ENCODE measurements at places on chromosomes 13 and 19.
A peak's percentile ranks its signal among the peaks of the same experiment; 100 is the strongest.

GRCh38 chr19:16262618-16263017, 62.0 kb upstream of the KLF2 start:
- no peak for DNase-seq

GRCh38 chr19:14889994-14890642, 4.2 kb upstream of the OR7A17 start:
- no peak for DNase-seq

DNA sequence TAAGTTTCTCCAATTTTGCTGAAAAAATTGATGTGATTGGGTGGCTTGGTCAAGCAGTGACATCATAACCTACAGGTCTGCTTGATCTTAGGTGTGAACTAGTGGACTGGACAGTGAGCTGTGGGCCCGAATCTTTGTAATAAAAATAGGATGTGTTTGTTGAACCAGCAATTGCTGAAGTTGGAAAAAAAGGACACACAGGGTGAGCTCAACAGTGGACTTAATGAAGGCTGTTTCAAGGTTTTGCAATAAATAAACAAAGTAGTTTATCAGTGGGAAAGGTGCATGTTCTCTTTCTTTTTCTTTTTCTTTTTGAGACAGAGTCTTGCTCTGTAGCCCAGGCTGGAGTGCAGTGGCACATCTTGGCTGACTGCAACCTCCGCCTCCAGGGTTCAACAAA, 30.3 kb upstream of the ZNF726 start:
- no peak for DNase-seq

- DNase-seq, result no peak
Measured at GRCh38 chr13:79935121-79935520, 405.8 kb downstream of the SPRY2 start.

DNA sequence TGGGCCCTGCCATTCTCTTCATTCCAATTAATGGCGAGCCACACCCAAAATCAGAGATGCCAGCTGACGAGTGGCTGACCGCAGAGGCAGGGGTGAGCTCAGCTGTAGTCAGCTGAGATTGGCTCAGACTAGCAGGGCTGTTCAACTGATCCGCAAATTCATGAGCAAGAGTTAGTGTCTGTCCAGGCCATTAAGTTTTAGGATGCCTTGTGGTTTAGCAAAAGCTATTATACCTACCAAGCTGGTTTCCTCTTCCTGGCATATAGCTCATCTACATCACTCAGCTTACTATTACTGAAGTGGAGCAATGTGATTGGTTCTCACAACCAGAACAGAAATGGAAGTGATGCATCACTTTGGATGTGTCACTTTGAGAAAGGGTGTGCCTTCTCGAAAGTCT, 148.7 kb downstream of the NALCN start:
- DNase-seq, result no peak

DNA sequence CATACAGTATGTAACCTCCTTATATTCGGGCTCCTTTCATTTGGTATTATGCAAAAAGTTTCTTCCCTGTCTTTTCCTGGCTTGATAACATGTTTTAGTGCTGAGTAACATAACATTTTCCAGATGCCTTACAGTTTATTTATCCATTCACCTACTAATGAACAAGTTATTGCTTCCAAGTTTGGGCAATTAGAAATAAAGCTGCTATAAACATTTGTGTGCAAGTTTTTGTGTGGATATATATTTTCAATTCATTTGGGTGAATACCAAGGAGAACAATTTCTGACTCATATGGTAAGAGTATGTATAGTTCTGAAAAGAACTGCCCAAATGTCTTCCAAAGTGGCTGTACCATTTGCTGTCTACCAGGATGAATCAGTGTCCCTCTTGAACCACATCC, 360.9 kb downstream of the PCDH17 start:
- DNase-seq, result no peak

DNA sequence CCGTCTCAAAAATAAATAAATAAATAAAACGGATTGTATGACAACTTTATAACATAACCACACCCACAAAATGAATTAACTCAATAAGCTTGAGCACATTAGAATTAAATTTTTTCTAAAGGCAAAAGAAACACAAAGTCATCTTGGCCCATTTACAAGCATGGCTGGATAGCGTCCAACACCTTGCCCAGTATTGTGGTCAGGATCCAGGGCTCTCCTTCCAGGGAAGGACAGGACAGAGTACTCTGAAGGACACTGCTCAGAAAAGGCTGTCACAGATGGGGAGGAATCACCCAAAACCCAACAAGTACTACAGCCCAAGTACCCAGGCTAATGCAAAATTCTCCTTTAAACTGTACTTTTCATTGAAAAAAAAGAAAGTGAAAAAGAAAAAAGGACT, 27.1 kb downstream of the SUGP2 start:
- no peak for DNase-seq

- no peak for DNase-seq
Measured at GRCh38 chr13:20714161-20714560, 10.7 kb downstream of the IL17D start.

- DNase-seq, result no peak
Measured at GRCh38 chr13:77836423-77836822, 82.2 kb downstream of the EDNRB start.

DNA sequence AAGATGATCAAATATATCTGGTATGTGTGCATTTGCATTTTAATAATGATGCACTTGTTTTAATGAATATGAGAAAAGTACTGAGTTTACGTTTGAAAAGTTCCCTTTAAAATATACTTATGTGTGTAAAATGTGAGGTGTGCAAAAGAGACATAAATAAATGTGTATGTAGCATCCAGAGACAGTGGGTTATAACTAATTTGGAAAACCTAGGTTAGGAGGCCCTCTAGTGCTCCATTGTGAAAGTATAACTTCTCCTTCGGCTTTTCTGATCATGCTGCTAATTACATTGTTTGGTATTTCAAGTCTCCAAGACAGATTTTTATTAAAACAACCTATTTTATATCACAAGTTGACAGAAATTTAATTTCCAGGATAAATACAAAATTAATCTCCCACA, 30.1 kb downstream of the SCEL start:
- peak; percentile 34 for DNase-seq

DNA sequence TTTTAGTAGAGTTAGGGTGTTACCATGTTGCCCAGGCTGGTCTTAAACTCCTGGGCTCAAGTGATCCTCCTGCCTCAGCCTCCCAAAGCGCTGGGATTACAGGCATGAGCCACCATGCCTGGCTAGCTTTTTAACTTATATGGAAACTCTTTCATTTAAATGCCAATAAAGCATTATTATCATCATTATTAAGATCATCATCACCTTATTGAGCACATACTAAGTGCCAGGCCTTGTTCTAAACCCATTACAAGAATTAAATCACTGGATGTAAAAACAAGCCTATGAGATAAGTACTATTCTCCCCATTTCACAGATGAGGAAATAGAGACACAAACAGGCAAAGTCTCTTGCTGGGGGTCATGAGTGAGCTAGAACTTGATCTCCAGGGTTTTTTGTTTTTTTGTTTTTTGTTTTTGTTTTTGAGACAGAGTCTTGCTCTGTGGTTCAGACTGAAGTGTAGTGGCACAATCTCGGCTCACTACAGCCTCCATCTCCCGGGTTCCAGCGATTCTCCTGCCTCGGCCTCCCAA, 1.3 kb downstream of the GMFG start:
- no peak for DNase-seq

DNA sequence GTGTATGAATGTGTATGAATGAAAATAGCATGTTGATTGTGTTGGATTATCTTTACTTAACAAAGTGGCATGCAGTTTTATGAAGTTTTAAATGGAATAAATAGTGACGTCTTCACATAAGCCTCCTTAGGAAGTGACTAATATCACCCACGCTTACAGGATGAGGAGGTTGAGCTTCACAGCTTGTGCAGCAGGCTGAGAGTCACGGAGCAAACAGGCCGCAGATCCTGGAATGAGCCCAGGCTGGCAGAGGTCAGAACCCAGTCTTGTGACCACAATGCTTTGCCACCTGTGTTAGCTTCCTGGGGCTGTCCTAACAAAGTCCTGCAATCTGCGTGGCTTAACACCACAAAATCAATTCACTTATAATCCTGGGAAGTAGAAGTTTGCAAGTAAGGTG, 20.8 kb downstream of the LAIR2 start:
- DNase-seq, result no peak

GRCh38 chr13:39310961-39311360, 272.7 kb downstream of the NHLRC3 start:
- no peak for DNase-seq

DNA sequence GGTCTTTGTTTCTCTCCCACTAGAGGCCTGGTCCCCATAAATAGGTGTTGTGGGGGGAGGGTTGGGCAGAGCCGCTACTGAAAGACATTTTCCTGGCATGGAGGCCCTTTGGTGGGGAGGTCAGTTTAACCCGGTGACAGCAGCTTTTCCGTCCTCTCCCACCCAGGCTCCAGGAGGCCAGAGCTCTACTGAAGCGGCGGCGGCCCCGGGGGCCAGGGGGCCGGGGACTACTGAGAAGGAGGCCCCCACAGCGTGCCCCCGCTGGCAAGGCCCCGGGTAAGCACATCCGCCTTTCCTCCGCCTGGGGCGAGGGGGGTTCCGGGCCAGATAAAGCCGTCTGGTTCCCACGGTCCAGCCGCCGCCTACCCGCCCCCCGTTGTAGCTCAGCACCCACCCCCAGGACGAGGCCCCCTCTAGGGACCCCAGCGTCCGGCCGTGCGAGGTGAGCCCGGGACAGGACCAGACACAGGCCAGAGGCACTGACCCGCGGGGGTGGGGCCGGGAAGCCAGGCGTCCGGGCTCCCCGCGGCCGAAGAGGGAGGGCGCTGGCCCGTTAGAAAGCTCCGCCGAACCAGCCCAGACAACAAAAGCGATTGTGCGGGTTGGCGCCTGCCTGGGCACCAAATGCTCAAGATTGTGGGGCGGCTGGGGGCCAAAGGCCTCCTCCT, 1.1 kb upstream of the LTBP4 start:
- DNase-seq, result no peak
